Astrocyte (in vitro differentiated cells and primary cell): ENCODE measurements at places on chromosomes 7 and 10. TPM values are rescaled to one million over a fixed set of nuclear protein-coding genes. Genes with fewer than 3 reads are reported as not detected.

Gene OR2A42
- total RNA-seq = not detected in 2 replicates

DNA sequence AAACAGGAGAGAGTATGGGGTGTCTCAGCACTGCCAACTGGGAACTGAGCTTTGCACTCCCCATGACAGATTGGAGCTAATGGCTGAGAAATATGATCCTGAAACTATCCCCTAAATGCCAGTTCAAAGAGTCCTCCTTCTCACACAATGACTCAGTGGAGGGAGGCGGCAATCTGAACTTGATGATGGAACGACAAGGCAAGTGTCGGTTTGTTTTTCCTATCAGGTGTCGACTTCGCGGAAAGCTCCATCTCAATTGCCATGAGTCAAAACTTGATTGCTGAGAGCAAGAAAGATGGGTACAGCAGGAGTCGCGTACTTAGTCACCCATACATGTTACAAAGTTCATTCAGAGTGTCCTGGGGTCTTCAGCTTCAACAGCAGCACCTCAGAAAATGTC lies 52.5 kb downstream of the NPY start:
- peaks cover 5% of the 10 kb centered on the region for H3K27me3 ChIP-seq
- H3K4me3 ChIP-seq = no peak overlapping the region
- no peak for DNase-seq
- H3K36me3 ChIP-seq = no peaks in the 10 kb centered on the region

Gene CYP3A7
- not detected in 2 replicates for total RNA-seq

GRCh38 chr10:129825826-129826225 lies 138.2 kb downstream of the EBF3 start:
- DNase-seq = no peak
- no peak overlapping the region for H3K4me3 ChIP-seq

DNA sequence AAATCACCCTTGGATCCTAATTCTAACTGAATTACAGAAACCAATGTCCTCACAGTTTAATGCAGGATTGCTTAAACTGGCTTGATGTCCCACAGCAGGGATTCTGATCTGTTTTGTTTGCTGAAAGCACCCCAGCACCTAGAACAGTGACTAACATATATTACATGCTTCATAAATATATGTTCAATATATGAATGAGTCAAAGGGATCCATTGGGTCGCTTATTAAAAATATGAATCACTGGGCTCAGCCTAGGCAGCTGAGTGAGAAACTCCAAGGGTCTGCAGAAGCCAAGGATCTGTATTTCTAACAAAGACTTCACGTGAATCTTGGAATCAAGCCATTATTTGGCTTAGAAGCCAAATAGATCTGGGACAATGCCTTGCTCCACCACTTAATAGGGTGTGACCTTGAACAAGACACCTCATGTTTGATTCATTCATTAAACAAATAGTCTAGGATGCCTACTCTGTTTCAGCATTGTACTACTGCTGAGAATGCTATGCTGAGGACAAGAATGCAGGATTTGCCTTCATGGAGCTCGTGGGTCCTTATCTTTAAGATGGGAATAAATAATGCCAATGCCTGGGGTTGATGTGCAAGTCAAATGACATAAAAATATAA lies 103.4 kb upstream of the DLX6 start:
- no peak overlapping the region for H3K27ac ChIP-seq
- H3K4me1 ChIP-seq = no peaks in the 10 kb centered on the region
- H3K27me3 ChIP-seq = peaks cover 2% of the 10 kb centered on the region
- no peak overlapping the region for H3K4me3 ChIP-seq

Gene CYP2C19
- total RNA-seq = not detected in 2 replicates

Gene KCNIP2
- total RNA-seq = 1.9 and 2.5 TPM in 2 replicates

- DNase-seq = no peak
- no peak overlapping the region for H3K4me3 ChIP-seq
- H3K27me3 ChIP-seq = no peaks in the 10 kb centered on the region
- no peak overlapping the region for H3K27ac ChIP-seq
- H3K36me3 ChIP-seq = no peaks in the 10 kb centered on the region
These were observed 9.5 kb upstream of the NPFFR1 start for GRCh38 chr10:70293169-70293843.

GRCh38 chr10:27537166-27537565 lies 33.1 kb downstream of the RAB18 start:
- no peak for DNase-seq
- H3K27me3 ChIP-seq = no peaks in the 10 kb centered on the region
- no peaks in the 10 kb centered on the region for H3K4me1 ChIP-seq
- no peak overlapping the region for H3K27ac ChIP-seq

DNA sequence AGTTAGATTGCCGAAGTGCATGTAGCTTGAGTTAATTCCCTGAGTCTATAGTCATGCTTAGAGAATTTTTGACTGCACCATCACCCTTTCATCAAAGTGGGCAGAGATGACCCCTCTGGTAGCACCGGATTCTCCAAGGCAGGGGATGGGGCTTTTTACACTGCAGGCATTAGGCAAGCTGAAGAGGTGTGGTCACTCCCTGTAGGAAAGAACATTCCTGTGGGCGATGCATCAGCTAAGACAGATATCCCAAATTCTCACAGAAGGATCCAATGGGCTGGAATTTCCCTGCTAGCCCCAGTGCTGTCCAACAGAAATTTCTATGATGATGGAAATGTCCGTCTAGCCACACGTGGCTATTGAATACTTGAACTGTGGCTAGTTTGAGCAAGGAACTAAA lies 118.2 kb downstream of the ADAM12 start:
- H3K27ac ChIP-seq = peak overlapping the region; percentile 93
- H3K4me3 ChIP-seq = no peak overlapping the region
- DNase-seq = peak; percentile 100

GRCh38 chr7:114426382-114426781 lies 11.8 kb downstream of the FOXP2 start:
- DNase-seq = no peak
- no peak overlapping the region for H3K27ac ChIP-seq
- no peaks in the 10 kb centered on the region for H3K36me3 ChIP-seq
- no peak overlapping the region for H3K4me3 ChIP-seq
- no peaks in the 10 kb centered on the region for H3K27me3 ChIP-seq

DNA sequence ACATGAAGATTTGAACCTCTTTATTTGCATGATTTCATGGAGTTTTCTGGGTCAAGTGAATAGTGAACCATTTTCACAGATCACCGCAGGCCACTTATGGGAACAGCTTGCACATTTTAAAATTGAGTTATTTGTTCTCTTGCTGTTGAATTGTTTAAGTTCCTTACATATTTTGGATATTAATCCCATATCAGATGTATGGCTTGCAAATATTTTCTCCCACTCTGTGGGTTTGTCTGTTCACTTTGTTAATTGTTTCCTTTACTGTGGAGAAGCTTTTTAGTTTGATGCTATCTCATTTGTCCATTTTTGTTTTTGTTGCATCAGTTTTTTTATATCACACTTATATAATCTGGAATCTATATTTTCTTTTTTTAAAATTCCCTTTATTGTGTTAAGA lies 14.1 kb upstream of the ZC3HAV1L start:
- no peak overlapping the region for H3K27ac ChIP-seq
- H3K4me1 ChIP-seq = no peaks in the 10 kb centered on the region
- no peak overlapping the region for H3K4me3 ChIP-seq
- H3K36me3 ChIP-seq = peaks cover 7% of the 10 kb centered on the region
- no peak for DNase-seq
- H3K27me3 ChIP-seq = no peaks in the 10 kb centered on the region

Gene GPR158
- total RNA-seq = 0.12 and 0.27 TPM in 2 replicates

DNA sequence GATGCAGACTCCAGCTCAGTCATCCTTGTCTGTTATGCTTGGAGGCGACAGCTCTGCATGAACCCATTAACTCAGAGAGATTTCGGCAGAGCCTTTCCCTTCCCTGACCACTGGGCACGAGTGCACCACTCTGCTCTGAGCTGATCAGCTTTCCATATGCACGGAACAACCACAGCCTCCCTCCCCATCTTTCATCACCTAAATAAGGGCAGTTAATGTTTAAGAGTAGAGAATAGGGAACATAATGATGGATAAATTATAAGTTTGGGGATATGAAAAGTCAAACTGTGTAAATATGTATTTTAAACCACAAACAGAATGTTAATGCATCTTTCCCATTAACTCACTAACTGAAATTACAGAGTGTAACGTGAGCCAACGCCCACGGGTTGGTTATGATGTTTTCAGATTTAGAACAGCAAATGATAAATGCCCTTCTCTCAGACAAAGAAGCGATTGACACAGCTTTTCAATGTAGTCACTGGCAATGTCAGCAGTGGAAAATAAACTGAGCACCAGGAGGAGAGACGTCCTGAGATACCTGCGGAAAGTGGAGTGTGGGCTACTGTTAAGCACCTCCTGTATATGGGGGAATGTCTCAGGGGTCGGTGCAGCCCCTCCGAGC lies 658.2 kb downstream of the LRMDA start:
- no peaks in the 10 kb centered on the region for H3K36me3 ChIP-seq
- DNase-seq = no peak
- H3K27me3 ChIP-seq = no peaks in the 10 kb centered on the region
- peaks cover 7% of the 10 kb centered on the region for H3K4me1 ChIP-seq
- H3K27ac ChIP-seq = no peak overlapping the region
- no peak overlapping the region for H3K4me3 ChIP-seq

- no peaks in the 10 kb centered on the region for H3K4me1 ChIP-seq
- peaks cover 4% of the 10 kb centered on the region for H3K27me3 ChIP-seq
- H3K4me3 ChIP-seq = no peak overlapping the region
These were observed 58.3 kb downstream of the CFAP46 start for GRCh38 chr10:132884041-132884440.

Gene DYDC1
- not detected in 2 replicates for total RNA-seq

Gene CDH23
- 0.17 TPM in 1 of 2 replicates, not detected in the other for total RNA-seq

Gene VWDE
- 0.77 and 1.8 TPM in 2 replicates for total RNA-seq

Gene SAMD9
- total RNA-seq = 64.4 and 77.1 TPM in 2 replicates

Gene EPDR1
- 20.6 and 23.6 TPM in 2 replicates for total RNA-seq

Gene SPDYE2
- not detected in 2 replicates for total RNA-seq

GRCh38 chr7:74174606-74175082 lies 488 bp downstream of the EIF4H start:
- peak; percentile 61 for DNase-seq
- H3K27ac ChIP-seq = peak overlapping the region; percentile 92

Gene LIPM
- total RNA-seq = not detected in 2 replicates

DNA sequence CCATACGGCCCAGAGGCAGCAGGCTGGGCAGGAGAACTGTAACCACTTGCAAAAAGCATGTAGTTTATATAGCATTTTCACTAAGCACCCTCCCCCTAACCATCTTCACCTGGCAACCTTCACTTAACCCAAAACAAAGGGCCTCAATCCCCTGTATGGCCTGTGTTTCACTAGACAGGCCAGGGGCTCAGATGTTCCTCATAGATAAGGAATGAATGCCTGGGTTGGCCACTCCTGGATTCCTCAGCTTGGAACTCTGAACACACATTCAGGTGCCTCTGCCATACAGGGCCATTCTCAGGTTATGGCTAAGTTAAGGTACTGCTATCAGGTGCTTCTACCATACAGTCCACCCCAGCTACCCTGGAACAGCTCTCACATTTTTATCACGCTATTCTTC lies 10.3 kb upstream of the TMEM168 start:
- no peak overlapping the region for H3K27ac ChIP-seq
- no peaks in the 10 kb centered on the region for H3K36me3 ChIP-seq
- no peak overlapping the region for H3K4me3 ChIP-seq

Gene ACTR3C
- 0.25 TPM in 1 of 2 replicates, not detected in the other for total RNA-seq

Gene CPA2
- not detected in 2 replicates for total RNA-seq

Gene OR2A12
- total RNA-seq = not detected in 2 replicates

DNA sequence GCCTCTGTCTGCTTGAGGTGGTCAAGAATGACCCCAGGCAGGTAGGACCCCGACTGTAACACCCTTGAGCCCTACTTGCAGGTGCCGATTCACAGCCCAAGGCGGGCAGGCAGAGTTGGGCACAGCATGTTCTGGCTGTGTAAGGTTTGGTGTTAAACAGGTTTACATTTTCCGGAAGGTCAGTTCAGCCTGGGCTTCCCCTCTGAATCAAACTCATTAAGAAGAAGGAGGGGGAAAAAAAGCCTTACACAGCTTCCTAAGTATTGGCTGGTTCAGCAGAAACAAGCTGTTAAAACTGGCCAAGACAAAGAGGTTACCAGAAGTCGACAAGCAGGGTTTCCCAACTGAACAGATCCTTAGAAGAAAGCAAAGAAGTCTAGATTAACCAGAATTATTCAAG lies 132.7 kb downstream of the PRPF18 start:
- H3K27ac ChIP-seq = no peak overlapping the region
- H3K36me3 ChIP-seq = peaks cover 8% of the 10 kb centered on the region
- no peak overlapping the region for H3K4me3 ChIP-seq
- peaks cover 42% of the 10 kb centered on the region for H3K4me1 ChIP-seq

Gene RPEL1
- not detected in 2 replicates for total RNA-seq

Gene TMEM140
- total RNA-seq = 0.27 and 0.62 TPM in 2 replicates

- no peak for DNase-seq
- H3K27ac ChIP-seq = no peak overlapping the region
- no peaks in the 10 kb centered on the region for H3K4me1 ChIP-seq
- H3K4me3 ChIP-seq = no peak overlapping the region
- no peaks in the 10 kb centered on the region for H3K27me3 ChIP-seq
- H3K36me3 ChIP-seq = no peaks in the 10 kb centered on the region
These were observed 18.6 kb downstream of the FGFR2 start for GRCh38 chr10:121579656-121580055.

- H3K27ac ChIP-seq = no peak overlapping the region
- peak; percentile 8 for DNase-seq
- H3K4me3 ChIP-seq = no peak overlapping the region
- peaks cover 4% of the 10 kb centered on the region for H3K27me3 ChIP-seq
- H3K36me3 ChIP-seq = no peaks in the 10 kb centered on the region
These were observed 93.7 kb downstream of the OAT start for GRCh38 chr10:124324856-124325632.

DNA sequence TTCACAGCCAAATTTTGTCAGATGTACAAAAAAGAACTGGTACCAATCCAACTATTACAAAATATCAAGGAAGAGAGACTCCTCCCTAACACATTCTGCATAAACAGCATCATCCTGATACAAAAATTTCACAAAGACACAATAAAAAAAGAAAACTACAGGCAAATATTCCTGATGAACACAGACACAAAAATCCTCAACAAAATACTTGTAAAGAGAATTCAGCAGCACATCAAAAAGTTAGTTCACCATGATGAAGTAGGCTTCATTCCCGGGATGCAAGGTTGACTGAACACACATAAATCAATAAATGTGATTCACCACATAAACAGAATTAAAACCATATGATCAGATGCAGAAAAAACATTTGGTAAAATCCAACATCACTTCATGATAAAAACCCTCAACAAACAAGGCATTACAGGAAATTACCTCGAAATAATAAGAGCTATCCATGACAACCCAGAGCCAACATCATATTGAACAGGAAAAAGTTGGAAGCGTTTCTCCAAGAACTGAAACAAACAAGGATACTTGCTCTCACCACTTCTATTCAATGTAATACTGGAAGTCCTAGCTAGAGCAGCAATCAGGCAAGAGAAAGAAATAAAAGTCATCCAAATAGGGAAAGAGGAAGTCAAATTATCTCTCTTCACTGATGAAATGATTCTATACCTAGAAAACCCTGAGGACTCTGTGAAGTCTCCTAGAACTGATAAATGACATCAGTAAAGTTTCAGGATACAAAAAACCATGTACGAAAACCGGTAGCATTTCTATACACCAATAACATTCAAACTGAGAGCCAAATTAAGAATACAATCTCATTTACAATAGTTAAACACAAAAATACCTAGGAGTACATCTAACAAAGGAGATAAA lies 223.1 kb downstream of the REEP3 start:
- peak; percentile 62 for DNase-seq

Gene IL2RA
- total RNA-seq = not detected in 2 replicates

GRCh38 chr7:156014808-156015207 lies 202.5 kb upstream of the SHH start:
- H3K4me1 ChIP-seq = no peaks in the 10 kb centered on the region
- H3K27ac ChIP-seq = no peak overlapping the region
- no peak for DNase-seq
- H3K27me3 ChIP-seq = no peaks in the 10 kb centered on the region

GRCh38 chr7:42699380-42700178 lies 212.3 kb downstream of the C7orf25 start:
- no peak for DNase-seq
- no peaks in the 10 kb centered on the region for H3K36me3 ChIP-seq
- H3K4me3 ChIP-seq = no peak overlapping the region
- no peak overlapping the region for H3K27ac ChIP-seq
- no peaks in the 10 kb centered on the region for H3K4me1 ChIP-seq
- H3K27me3 ChIP-seq = peaks cover 1% of the 10 kb centered on the region

Gene NPTX2
- 2.4 and 4.2 TPM in 2 replicates for total RNA-seq
